Thoracic aorta (tissue), 2 donors: ENCODE measurements at places on chromosomes 5 and 9. TPM values are rescaled to one million over a fixed set of nuclear protein-coding genes. Genes with fewer than 3 reads are reported as not detected.

GRCh38 chr5:116075191-116075831 is 9.5 kb upstream of the COMMD10 start:
- DNase-seq = no peak

- DNase-seq = no peak
Measured at GRCh38 chr9:132885720-132886333, 7.1 kb downstream of the SPACA9 start.

AGXT2 gene
- total RNA-seq = not detected

FREM1 gene
- total RNA-seq = 9.9 TPM

PRKACG gene
- not detected for total RNA-seq

FLT4 gene
- 4.8 TPM for total RNA-seq

WDR38 gene
- not detected for total RNA-seq
